ENCODE measurements at places on chromosomes 16 and 17. TPM values are rescaled to one million over a fixed set of nuclear protein-coding genes. Genes with fewer than 3 reads are reported as not detected.

Gene QPRT
- polyA plus RNA-seq, result 146 TPM

DNA sequence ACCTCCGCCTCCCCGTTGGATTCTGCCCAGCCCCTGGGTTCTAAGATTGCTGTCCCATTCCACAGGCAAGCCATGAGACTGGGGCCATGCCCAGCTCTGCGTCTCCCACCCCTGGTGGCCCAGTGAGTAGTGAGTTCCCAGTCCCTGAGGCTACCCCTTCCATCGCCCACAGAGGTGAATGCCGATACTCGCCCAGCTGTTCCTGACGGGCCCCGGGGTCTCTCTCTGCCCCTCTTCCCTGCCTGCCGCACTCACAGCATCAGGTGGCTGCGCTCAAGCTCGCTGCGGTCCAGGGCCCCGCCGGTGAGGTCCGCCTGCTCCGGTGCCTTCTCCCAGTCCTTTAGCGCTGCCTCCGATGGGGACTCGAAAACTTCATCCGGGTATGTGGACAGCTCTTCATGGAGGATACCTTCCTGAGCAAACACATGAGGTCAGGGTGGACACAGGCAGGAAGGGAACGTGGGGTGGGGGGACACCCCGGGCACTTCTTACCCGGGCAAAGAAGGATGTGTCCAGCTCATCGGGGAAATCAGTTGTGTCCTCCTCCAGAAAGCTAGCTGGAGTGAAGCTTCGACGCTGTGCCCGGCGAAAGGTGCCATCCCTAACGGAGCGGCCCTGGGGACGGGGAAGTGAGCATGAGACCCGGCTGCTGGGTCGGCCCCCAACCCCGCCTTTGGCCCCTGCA lies 8.8 kb downstream of the SNRNP25 start:
- DNase-seq, result no peak

DNA sequence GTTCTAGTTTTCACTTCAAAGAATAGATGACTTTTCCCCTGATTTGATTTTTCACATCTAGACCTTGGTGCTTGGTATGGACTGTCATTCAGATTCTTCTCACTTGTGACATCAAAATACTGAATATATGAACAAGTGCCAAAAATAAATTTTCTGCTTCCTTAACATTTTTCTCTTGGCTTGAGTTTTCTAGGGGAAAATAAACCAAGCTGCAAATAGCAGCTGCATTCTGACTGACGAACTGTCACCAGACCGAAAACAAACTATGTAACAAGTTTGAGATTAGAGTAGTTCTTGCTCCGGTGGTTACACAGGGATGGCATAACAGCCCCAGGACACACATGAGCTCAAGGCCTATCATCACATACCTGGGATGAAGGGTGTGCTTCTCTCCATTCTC lies 345.7 kb downstream of the CNTNAP4 start:
- DNase-seq, result no peak

GRCh38 chr17:29778956-29779811 lies 150.8 kb downstream of the SSH2 start:
- no peak for DNase-seq

Gene CTDNEP1
- polyA plus RNA-seq, result 147 TPM

DNA sequence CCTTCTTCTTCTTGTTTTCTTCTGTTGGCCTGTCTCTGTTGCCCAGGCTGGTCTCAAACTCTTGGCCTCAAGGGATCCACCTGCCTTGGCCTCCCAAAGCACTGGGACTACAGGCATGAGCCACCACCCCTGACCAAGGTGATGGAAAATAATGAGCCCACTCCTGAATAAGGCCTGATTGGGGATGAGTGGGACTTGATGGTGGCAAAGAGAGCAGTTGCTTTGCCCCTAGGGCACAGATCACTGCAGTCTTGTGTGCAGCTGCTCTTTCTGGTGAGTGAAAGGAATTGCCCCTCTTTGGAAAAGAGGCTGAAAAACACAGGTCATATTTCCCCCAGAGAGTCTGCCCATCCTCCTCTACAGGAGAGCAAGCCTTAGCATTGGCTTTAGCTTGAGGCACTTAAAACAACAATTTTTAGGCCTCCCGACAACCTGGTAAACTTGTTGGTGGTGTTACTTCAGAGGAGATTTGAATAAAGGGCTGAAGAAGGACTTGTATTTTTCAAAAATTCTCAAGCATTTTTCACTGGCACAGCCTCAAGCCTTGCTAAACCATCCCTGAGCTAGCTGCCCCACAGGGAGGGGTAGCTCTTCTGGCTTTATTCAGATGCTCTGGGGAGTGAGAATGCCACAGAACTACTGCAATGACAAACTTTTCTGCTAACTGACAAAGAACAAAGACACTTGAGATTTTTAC lies 6.1 kb upstream of the PDP2 start:
- no peak for DNase-seq

Gene ARMC5
- polyA plus RNA-seq, result 10.3 TPM

Gene CAVIN1
- 82.0 TPM for polyA plus RNA-seq

- DNase-seq, result no peak
Measured at GRCh38 chr17:67377488-67378453, 690 bp downstream of the PITPNC1 start.

GRCh38 chr16:3530371-3530914 lies 29.6 kb downstream of the CLUAP1 start:
- DNase-seq, result no peak

GRCh38 chr16:89277641-89278341 lies 60.3 kb downstream of the ZNF778 start:
- no peak for DNase-seq

Gene ZMYND15
- polyA plus RNA-seq, result 0.95 TPM

GRCh38 chr17:79646721-79647455 lies 36.0 kb upstream of the RBFOX3 start:
- DNase-seq, result no peak

- DNase-seq, result no peak
Measured at GRCh38 chr17:78674595-78675315, 97.6 kb upstream of the DNAH17 start.
